Endothelial cell (in vitro differentiated cells): ENCODE measurements at places on chromosomes 6 and 20. TPM values are rescaled to one million over a fixed set of nuclear protein-coding genes. Genes with fewer than 3 reads are reported as not detected.

Gene TUBB2B
- total RNA-seq: 93.2 TPM

Gene RSPH4A
- total RNA-seq: 1.3 TPM

Gene RTEL1
- total RNA-seq: 20.2 TPM

Gene MLN
- total RNA-seq: not detected

Gene BNIP5
- not detected for total RNA-seq

Gene DEFB124
- not detected for total RNA-seq

Gene SNAP25
- 0.38 TPM for total RNA-seq

Gene REPS1
- total RNA-seq: 50.4 TPM

Gene MUC22
- not detected for total RNA-seq

Gene ROS1
- 0.05 TPM for total RNA-seq

Gene GGTLC1
- total RNA-seq: not detected

Gene SNX21
- 11.9 TPM for total RNA-seq

Gene SLC22A2
- total RNA-seq: not detected

GRCh38 chr6:160387916-160388643 lies 39.9 kb downstream of the SLC22A3 start:
- DNase-seq: no peak

DNA sequence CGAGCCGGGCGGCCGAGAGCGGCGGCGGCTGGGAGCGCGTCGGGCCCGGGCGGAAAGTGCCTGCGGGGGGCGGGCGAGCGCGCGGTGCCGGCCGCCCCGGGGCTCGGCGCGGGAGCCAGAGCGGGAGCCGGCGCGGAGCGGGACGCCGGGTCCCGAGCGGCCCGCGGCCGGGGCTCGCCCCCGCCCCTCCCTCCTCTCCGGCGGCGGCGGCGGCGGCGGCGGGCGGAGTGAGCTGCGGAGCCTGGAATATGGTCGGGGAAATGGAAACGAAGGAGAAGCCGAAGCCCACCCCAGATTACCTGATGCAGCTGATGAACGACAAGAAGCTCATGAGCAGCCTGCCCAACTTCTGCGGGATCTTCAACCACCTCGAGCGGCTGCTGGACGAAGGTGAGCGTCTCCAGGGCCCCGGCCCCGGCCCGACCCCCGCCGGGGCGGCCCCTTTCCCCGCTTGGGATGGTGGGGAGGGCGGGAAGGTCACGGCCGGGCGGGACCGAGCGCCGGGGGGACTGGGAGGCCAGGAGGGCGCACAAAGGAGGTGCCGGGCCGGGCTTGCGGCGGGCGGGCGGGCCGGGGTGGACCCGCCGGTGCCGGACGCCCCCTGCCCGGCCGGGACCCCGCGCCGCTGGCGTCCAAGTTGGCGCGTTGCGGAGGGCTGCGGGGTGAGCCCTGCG lies 565 bp downstream of the QKI start:
- no peak for DNase-seq

DNA sequence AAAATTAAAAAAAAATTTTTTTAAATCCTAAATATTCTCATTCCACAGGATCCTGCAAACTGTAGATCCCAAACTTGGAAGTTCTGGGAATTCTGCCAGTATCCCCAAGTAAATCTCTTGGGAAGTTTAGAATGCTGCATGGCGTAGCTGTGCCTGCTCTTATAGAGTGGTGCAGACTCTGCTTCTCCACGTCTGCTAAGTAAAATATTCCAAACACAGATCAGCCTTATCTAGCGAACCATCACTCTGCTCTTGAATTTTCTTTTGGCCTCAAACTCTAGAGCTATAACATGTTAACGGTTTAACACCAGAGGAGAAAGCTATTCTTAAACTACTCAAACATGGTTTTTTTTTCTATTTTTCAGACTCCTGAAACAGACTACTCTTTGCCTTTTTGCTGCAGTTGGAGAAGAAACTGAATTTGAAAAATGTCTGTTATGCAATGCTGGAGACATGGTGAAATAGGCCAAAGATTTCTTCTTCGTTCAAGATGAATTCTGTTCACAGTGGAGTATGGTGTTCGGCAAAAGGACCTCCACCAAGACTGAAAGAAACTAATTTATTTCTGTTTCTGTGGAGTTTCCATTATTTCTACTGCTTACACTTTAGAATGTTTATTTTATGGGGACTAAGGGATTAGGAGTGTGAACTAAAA lies 138.5 kb upstream of the AKAP12 start:
- DNase-seq: no peak

DNA sequence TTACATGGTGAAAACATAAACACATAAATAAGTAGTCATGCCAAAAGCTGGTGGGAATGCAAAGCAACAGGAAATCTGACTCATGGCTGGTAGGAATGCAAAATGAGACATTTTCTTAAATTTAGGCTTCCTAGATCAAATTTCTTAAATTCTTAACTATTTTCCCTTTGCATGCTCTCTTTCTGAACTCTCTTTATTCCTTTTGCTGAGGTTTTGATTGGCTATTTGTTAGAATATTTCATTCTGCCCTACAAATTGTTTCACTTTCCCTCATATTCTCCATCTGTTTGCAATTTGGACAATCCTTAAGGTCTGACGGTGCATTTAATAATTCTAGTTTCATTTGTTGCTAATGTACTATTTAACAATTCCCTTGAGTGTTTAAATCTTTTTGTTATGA lies 437.5 kb upstream of the RGS17 start:
- DNase-seq: no peak

DNA sequence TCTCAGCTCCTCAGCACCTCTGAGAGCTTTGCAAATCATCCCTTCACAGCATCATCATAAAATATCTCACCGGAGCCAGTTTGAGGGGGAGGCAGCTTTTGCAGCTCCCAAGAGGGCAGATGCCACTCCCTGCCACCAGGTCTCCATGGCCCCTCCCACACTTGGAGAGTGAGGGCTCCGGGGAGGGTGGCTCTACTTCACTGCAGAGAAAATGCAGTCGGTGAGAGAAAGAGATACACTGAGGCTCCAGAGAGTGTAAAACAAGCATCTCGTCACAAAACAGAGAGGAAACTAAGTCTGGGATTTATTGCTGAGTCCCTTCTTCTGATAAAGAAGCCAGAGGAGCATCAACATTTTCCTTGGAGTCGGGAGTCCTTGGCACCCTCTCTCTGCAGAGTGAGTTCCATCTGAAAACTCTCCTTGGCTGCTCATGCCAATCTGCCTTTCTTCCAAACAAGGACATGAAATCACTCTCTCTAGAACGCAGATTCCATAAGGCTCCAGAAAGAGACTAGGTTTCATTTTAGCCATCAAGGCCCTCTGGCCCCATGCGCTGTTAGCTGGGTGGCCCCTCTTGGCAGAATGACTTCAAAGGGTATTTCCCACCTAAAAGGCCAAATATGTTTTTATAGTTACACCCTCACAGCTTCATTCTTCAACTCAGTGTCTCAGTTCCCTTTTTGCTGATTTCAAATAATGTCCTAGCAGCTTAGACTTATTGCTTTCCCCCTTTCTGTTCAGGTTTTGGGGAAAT lies 70.6 kb upstream of the F13A1 start:
- no peak for DNase-seq

DNA sequence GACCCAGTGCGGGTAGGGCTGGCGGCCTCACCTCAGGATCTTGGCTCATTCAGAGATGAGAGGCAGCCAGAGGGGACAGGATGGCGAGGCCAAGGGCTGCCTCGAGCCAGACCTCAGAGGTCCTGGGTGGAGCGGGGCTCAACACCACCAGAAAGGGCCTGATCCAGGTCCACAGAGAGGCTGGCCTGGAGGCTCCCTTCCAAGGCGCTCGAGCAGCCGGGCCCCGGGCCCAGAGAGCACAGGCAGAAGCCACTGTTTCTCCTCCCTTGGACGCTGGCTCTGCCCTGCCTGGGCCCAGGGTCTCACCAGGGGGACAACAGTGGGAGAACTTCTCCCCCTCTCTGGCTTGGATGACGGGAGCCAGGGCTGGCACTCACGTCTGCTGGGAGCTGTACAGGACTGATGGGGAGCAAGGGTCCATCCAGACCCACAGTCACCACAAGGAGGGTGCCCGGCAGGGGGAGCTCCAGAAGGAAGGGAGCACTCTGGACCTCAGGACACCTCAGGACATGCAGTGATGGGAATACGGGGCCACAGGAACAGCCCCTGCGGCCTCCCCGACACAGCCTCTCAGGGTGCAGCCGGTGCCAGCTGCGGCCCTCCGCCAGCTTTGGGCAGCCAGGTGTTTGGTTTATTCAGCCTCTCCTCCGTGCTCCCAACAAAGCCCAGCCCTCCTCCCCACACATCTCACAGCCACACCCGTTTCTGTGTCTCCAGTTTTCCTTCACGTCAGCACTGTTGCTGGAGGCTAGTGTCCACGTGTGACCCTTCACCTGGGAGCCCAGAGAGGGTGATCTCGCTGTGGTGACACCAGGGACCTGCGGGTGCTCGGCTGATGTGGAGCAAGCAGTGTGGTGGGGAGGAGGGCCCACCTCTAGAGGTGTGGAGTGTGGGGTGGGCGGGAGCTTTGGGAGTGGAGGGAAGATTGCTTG lies 8.7 kb downstream of the RPS21 start:
- DNase-seq: no peak

- DNase-seq: no peak
Observed at GRCh38 chr6:148328876-148329555, 13.6 kb upstream of the SASH1 start.

- DNase-seq: no peak
Observed at GRCh38 chr20:409697-410559, 1.8 kb downstream of the RBCK1 start.

GRCh38 chr6:24251339-24251738 lies 106.5 kb downstream of the DCDC2 start:
- DNase-seq: no peak

- no peak for DNase-seq
Observed at GRCh38 chr6:148239215-148239614, 103.4 kb upstream of the SASH1 start.

DNA sequence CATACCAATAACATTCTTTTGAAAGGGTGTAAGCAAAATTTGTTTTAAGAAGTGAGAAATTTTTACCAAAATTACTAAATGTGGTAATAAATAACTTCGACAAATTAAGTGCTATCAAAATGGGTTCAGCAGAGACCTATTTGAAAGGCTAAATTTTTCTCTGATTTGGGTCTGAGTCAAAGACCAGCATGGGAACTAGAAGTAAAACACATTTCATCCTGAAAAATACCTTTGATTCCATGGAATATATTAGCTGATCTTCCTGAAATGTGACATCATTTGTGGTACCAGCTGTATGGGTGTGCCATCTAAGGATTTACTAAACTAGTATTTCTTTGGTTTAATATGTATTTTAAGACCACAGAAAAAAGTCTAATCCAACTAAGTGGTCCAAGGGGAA lies 63.6 kb downstream of the BLOC1S5 start:
- DNase-seq: no peak

GRCh38 chr6:139313784-139314545 lies 22.2 kb upstream of the TXLNB start:
- DNase-seq: no peak

DNA sequence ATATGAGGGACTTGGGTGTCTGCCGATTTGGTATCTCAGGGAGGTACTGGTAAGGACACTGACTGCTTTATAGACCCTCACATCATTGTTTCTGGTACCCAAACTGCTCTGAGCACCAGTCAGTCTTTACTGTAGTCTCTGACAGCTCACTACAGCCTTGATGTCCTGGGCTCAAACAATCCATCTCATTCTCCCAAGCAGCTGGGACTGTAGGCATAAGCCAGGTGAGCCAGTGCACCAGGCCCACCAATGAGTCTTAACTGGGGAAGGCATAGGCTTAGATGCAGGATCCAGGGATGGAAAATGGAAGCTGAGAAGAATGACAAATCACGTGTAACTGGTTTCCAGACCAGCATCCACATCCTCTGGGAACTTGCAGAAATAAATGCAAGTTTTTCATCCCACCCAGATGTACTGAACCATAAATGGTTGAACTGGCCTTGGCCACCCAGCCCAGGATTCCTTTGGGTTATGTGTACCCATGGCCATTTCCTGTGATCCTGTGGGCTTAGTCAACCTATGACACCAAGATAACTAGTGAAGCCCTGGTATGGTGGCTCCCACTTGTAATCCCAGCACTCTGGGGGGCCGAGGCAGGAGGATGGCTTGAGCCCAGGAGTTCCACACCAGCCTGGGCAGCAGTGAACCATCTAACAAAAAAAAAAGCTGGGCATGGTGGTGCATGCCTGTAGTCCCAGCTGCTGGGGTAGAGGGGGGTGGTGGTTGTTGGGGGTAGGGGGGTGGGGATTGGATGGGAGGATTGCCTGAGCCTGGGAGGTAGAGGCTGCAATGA lies 5.8 kb downstream of the TUBB start:
- DNase-seq: no peak

DNA sequence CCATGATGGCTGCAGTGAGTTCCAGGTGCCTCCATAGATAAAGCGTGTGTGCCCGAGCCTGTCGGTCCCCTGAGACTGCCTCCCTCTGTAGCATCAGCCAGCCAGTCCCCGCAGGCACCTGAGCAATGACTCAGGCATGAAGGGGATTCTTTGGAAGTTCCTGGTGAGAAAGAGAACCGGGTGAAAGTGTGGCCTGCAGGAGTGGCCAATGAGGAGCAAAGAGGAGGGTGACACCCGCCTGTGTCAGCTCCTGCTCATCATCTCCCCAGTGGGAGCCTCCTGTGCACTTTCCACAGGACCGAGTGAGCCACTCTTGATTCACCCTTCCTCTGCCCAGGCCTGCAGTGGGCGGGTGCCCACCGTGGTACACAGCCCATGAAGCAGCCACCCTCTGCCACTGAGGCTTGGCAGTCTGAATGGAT lies 71.2 kb upstream of the PTPN1 start:
- no peak for DNase-seq

- DNase-seq: no peak
Observed at GRCh38 chr6:45630801-45631200, 253.1 kb upstream of the SUPT3H start.

DNA sequence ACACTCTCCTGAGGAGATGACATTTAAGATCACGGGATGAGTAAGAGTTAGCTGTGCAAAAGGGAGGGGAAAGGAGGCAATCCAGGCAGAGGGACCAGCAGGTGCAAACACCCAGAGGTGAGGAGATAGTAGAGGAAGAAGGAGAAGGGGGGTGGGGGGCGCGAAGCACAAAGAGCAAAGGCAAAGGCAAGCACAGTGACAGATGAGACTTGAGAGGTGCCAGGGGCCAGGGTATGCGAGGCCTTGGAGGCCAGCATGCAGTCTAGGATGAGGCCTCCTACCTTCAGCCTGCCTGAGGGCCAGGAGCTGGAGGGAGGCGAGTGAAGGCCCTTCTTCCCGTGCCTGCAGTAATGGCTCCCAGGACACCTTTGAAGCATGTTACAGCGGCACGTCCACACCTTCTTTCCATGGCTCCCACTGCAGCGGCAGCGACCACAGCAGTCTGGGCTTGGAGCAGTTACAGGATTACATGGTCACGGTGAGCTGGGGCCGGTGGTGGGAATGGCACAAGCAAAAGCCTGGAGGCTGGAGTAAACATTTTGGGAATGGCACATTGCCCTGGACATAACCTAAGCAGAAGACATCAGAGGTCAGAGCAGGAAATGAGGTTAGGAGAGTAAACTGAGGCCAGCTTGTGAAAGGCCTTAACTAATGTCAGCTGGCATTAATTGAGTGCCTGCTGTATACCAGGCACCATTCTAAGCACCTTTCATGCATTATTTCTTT lies 18.6 kb downstream of the CCM2L start:
- DNase-seq: no peak
